ENCODE measurements at places on chromosomes 3 and 15. TPM values are rescaled to one million over a fixed set of nuclear protein-coding genes. Genes with fewer than 3 reads are reported as not detected.

DNAH12 gene
- under 0.01 TPM for total RNA-seq

OSTN gene
- total RNA-seq: not detected

TMEM212 gene
- not detected for total RNA-seq

ALAS1 gene
- 61.3 TPM for total RNA-seq

NR1I2 gene
- total RNA-seq: 0.05 TPM

SEC62 gene
- 23.4 TPM for total RNA-seq

ADCY5 gene
- not detected for total RNA-seq

UPK1B gene
- not detected for total RNA-seq

TMEM43 gene
- total RNA-seq: 88.2 TPM

MITF gene
- total RNA-seq: 3.1 TPM

SETMAR gene
- total RNA-seq: 7.8 TPM

Measured in mammary microvascular endothelial cell (primary cell).